Foreskin fibroblast (primary cell): ENCODE measurements at places on chromosomes 12 and 14.

DNA sequence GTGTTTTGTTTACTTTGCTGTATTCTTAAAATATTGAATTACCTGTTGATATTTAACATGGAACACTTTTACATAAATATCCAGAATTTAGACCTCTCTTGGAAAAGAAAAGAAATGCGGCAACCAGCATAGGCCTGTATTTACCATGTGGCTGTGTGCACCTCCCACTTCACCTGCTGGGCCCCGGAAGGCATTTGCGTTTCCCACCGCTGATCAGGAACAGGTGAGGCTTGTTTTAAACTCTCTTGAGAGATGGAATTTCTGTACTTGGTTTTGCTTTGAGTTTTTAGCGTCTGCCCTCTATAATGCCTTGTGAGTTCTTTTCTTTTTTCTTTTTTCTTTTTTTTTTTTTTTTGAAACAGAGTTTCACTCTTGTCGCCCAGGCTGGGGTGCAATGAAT lies 124.2 kb downstream of the GLT1D1 start:
- no peak for DNase-seq

DNA sequence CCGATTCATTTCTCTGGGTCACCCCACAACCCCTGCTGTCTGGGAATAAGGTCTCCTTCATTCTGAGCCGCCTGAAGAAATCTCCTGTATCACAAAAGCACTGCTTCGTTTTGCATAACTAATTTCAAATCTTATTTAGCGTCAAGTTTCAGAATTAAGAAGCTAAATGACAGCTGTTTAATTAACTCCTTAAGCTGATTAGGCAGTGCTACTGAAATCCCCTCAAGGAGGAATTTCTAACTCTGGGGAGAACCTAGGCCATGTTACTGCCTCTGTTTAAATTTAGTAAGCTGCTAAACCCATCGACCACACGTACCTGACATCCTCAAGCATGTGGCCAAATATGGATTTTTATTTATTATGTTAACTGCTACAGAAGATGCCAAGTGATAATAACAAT lies 373.6 kb downstream of the GLT1D1 start:
- DNase-seq, result no peak

DNA sequence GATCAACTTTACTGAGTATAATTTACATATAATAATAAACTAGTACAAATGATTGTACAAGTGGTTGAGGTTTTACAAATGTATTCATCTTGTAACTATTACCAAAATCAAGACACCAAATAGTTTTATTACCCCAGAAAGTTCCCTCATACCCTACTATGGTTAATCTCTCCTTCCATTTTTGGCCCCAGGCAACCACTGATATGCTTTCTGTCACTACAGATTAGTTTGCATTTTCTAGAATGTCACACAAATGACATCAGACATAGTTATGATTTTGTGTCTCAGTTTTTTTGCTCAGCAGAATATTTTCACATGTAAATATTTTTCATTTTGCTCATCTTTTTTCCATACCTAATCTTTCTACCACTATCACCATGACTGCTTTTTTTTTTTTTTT lies 49.1 kb downstream of the TMX1 start:
- DNase-seq, result no peak

- DNase-seq, result no peak
These were observed 125.8 kb downstream of the KTN1 start for GRCh38 chr14:55705651-55706364.

GRCh38 chr14:49506650-49507049 lies 79.5 kb downstream of the RPS29 start:
- no peak for DNase-seq
